ENCODE measurements at places on chromosomes 16 and 17. TPM values are rescaled to one million over a fixed set of nuclear protein-coding genes. Genes with fewer than 3 reads are reported as not detected.
A peak's percentile ranks its signal among the peaks of the same experiment; 100 is the strongest.

- no peak overlapping the region for H3K27ac ChIP-seq
- H3K4me1 ChIP-seq: no peaks in the 10 kb centered on the region
- H3K36me3 ChIP-seq: no peaks in the 10 kb centered on the region
- no peaks in the 10 kb centered on the region for H3K27me3 ChIP-seq
- DNase-seq: no peak
- H3K4me3 ChIP-seq: no peak overlapping the region
These were observed 47.4 kb upstream of the JPH3 start for GRCh38 chr16:87554754-87555427.

GRCh38 chr16:67456391-67457081, 24.4 kb downstream of the ATP6V0D1 start:
- peak overlapping the region; percentile 94 for H3K27ac ChIP-seq
- peaks cover 2% of the 10 kb centered on the region for H3K36me3 ChIP-seq
- no peak overlapping the region for H3K4me3 ChIP-seq
- H3K27me3 ChIP-seq: no peaks in the 10 kb centered on the region
- DNase-seq: peak; percentile 60
- H3K4me1 ChIP-seq: peaks cover 75% of the 10 kb centered on the region

The PDE6G gene
- not detected for total RNA-seq

The IL21R gene
- total RNA-seq: not detected

The RNF157 gene
- total RNA-seq: 4.7 TPM

Measured in body of pancreas (tissue), 4 donors.